Testis (tissue), 5 donors: ENCODE measurements at places on chromosomes 3 and 15.

GRCh38 chr3:111277226-111277625 lies 205.6 kb downstream of the NECTIN3 start:
- peak; percentile 21 for DNase-seq

DNA sequence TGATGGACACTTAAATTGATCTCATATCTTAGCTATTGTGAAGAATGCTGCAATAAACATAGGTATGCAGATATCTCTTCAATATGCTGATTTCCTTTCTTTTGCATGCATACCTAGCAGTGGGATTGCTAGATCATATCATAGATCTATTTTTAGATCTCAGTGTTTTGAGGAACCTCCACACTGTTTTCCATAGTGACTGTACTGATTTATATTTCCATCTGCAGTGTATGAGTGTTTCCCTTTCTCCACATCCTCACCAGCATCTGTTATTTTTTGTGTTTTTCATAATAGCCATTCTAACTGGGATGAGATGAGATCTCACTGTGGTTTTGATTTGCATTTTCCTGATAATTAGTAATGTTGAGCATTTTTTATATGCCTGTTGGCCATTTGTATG lies 17.1 kb upstream of the RASA2 start:
- DNase-seq: no peak

- DNase-seq: no peak
Observed at GRCh38 chr15:81347910-81348309, 24.0 kb upstream of the STARD5 start.

DNA sequence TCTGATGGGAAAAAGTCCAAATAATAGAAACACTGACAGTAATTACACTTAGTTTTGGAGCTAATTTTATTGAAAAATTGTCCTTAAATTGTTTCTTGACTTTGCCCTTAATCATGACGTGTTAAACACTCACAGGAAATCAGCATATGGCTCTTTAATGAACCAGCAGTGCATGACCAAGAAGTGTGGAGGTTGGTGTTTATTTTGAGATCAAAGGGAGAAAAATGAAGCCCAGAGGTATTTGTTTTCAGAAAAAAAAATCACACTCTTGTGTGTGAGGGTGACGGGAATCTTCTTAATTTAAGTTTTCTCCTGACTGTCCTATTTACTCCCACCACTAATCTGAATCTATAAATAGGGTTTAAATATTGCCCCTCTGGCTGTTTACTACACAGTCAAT lies 28.8 kb upstream of the SYNM start:
- DNase-seq: no peak

DNA sequence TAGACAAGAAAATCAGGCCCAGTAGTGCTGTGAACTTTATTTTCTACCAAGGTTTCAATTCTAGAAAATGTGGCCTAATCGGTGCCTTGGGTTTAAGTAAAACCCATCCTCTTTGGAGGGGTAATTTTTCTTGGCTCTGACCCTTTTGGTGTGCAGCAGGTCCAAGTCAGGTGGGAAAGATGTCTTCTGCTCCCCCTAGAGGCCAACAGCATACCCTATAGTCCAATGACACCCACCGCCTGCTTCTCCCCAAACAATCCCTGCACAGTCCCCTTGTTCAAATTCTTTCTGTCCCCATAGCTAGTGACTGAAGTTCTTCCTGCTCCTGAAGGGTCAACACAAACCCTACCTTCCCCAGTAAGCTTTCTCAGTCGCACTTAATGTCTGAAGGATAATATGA lies 261.8 kb upstream of the GOLGA6L4 start:
- DNase-seq: no peak

DNA sequence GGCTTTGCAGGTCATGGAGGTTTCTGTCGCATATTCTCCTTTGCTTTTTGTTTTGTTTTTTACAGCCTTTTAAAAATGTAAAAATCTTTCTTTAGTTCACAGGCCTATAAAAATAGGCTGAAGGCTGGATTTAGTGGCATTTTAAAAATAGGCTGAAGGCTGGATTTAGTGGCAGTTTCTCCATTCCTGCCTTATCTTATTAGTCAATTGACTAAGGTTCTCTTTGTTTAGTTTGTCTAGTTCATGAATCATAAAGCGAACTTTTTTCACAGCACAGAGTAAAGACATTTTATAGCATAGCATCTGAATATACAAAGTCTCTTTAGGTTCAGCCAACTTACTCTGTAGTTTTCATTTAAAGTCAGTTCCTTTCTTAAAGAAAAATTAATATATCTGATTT lies 31.4 kb downstream of the AP4E1 start:
- DNase-seq: no peak

DNA sequence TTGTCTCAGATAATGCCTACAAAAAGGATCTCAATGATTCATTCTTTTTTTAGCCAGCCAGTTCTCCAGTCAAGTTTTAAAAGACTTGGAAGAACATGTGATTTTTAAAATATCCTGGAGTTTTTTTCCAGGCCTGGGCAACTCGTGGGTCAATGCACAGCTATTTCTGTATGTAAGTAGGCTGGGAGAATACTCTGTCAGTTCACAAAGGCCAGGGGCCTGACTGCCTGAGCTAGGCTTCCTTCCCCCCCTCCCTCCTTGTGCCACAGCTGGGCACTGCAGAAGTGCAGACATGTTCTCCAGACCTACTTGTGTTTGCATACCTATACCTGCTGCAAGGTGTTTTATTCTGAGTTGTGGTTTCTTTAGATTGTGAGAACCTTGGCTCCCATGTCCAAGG lies 43.7 kb downstream of the CTDSPL start:
- DNase-seq: no peak

- DNase-seq: no peak
Observed at GRCh38 chr3:140527156-140527555, 150.7 kb upstream of the TRIM42 start.

DNA sequence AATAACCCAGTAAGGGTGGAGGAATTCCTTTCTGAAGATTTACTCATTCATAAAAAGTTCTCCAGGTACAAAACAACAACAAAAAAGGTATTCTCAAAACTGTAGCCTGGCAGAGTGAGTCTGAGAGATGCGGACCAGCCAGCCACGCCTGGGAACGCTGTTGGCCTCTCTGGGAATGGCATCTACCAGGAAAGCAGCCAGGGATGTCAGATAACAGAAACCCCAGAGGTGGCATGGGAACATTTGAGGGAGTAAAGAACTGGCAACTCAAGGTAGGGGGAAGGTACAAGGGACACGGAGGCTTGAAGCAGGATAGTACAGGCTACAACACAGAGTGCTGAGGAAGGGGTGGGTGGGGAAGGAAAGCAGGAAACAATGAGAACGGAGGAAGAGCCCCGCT lies 7.1 kb upstream of the AP3S2 start:
- no peak for DNase-seq

DNA sequence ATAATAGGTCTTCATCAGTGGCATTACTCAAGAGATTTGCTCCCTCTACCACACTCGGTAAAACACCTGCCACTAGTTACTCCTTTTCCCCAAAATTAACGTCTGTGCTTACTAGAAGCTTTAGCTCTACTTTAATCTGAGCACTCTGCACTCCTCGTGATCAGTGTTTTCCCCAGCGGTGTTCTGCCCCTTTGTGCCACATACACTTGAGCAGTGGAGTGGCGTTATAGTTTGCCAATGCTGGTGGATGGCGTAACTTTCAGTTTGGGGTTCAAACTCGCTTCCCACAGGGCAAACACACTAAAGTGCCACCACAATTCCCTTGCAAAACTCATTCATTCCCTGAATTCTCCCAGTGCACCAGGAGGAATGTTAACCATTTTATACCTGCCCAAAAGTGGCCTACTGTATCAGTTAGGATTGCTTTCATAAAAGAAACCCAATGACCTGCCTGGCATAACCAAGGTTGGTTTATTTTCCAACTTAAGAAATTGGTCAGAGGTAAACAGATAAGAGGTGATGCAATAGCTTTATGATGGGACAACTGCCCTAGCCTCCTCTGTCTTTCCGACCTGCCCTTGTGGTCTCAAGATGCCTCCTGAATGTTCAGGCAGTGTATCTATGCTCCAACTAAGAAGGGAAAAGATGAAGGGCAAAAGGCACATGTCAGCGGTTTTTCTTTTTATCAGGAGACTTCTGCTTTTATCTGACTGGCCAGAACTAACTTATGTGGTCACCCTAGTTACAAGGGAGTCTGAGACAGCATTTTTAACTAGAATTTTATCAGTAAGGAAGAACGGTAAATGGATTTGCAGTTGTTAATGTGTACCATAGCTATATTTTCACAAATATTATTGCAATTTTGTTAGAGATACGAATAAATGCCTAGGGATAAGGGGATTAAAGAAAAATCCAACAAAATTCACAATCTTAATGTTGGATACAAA lies 83.9 kb downstream of the FSIP1 start:
- no peak for DNase-seq

DNA sequence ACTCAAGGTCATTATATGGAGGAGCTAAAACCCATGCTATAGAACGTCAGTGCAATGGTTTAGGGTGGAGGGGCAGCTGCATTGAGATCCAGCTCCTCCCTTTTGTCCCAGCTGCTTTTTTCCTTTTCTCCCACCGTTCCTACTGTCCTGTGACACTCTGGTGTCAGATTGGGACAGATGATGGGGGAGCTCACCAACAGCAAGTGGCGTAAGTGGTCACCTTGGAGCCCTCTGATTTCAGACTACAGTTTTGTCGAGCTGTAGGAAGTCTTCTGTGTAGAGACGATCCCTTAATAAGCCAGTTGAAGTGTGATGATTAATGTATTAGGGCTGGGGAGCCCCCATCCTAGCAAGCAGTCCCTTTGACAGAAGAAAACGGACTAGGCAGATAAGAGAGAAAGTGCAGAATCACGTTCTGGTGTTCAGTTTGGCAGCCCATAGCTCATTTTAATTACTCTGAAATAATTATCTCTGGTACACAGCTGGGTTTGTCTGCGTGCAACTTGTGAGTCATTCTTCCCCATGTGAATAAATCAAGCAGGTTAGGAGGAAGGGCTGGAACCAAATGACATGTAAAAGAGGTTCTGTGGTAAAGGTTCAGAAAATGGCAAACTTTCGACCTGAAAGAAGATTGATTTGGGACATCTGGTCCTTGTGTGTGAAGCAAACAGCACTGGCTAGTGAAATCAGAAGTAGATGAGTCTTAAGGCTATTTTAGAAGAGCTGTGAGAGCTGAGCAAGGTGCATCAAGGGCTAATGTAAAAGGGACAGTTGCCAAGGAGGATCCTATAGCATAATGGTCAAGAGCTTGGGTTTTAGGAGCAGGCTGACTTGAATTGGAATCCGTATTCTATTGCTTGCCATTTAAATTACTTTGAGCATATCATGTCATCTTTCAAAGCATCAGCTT lies 241.4 kb downstream of the EDEM1 start:
- DNase-seq: no peak
